Neural crest cell (in vitro differentiated cells): ENCODE measurements at places on chromosomes 16 and 17.

DNA sequence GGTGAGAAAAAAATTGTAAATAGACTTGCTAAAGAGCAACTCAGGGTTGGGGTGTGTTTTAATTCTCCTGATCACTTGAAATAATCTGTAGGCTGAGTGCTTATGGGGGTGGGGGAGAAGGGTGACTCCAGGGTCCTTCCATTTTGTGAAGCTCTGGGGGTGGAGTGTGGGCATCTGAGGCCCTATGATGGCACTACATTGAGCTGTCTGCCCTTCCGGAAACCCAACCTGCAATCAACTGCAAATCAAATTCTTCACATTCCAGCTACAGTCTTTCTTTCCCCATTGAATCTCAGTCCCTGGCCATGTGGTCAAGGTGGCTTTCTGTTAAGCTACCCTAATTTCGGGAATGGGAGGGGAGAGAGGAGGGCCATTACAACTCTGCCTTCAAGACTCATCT, 6.0 kb upstream of the CDC6 start:
- no peak for DNase-seq

GRCh38 chr17:80924111-80924806, 67.4 kb upstream of the CHMP6 start:
- DNase-seq, result no peak

GRCh38 chr17:59399914-59400313, 68.5 kb downstream of the YPEL2 start:
- DNase-seq, result no peak

DNA sequence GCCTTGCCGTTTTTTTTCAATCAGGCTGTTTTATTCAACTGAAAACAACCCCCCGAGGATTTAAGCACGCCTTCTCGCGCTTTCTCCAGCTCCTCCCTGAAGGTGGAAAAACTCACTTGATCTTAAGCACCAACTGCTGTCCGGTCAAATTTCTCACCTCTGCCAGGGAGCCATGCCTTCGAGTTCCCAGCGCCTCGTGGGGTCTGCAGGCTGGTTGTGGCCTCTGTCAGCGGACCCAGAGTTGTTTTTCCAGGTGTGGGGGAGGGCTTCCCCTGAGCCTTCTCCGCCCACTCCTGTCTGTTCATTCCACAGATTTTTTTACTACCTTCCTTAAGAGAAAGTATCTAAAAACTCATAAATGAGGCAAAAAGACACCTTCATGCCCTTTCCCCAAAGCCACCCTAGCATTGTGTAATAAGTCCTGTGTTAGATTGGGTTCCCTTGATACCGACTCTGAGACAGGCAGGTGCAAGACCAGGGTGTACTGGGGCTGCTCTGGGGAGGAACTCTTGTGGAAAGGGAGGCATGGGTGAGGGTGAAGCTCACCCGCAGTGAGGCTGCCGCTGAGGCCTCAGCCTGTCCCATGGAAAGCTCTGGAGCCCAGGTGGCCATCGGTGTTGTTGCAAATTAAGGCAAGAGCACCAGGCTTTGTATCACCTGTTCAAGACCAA, 101.6 kb downstream of the AXIN2 start:
- DNase-seq, result no peak
